ENCODE measurements at places on chromosomes 7 and 10. TPM values are rescaled to one million over a fixed set of nuclear protein-coding genes. Genes with fewer than 3 reads are reported as not detected.

DNA sequence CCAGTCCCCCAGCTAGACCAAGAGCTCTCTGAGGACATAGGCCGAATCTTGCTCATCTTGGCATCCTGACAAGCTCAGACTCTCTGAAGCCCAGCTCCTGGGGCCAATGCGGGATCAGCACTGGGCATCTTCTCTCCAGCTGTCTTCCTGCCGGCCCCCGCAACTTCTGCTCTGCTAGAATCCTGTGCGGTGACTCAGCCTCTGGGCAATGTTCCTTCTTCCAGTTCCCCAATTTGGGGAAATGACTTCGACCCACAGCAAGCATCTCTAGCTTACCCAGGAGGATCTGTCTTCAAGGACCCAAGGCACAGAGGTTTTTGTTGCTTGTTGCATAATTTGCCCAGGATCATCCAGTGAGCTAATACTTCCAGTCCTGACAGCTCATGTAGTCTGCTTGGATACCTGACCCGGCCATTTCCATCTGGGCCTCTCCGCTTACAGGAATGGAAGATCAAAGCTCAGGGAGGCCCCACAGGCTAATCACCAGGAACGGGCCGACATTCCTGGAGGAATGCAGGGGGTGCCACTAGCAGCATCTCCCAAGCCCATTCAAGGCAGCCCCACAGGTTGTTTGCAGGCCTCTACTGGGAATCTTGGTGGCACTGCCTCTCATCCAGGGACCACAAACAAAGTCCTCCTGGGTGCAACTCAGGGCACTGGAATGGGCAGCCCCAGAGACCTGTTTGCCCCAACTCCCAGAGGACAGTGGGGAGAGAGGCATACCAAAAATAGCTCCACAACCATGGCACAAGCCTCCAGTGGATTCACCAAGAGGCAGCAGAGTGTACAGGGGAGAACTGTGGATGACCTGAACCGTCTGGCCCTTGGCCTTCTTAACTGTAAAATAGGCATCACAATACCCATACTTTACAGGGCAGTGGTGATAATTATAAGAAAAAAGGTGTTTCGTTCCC, 151.9 kb downstream of the NEURL1 start:
- DNase-seq, result no peak

- DNase-seq, result peak; percentile 86
Observed at GRCh38 chr7:832167-832967, at the start of gene SUN1. TSS of gene SUN1 (plus strand) at chr7:832476. CDS start at chr7:832525, 49 bp downstream.

GRCh38 chr10:24456322-24456721, 247.4 kb downstream of the KIAA1217 start:
- DNase-seq, result peak; percentile 91

DNA sequence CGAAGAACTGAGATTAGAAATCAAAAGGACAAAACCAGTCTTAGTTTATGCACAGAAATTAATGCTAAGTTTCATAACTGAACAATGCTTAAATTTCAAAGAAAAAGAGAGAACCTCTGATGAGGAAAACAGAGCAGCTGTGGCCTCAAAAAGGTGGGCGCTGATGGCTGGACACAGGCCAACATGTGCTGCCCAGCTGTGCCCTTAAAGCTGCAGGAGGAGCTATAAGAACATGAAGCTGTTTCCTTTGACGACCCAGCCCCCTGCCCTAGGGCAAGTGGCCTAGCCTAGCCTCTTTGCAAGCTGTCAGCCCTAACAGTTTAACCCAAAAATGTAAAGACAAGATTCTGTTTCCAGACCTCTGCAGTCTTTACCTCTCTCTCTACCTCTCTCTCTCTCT, 107.7 kb downstream of the GRID1 start:
- no peak for DNase-seq

GRCh38 chr10:83820033-83820432, 319.3 kb upstream of the GHITM start:
- no peak for DNase-seq

- DNase-seq, result peak; percentile 53
Observed at GRCh38 chr10:28668363-28669226, 8.7 kb upstream of the BAMBI start.

Gene UCN3
- total RNA-seq, result not detected

Gene EMX2
- total RNA-seq, result 15.9 TPM

All from renal cortical epithelial cell (primary cell).